ENCODE measurements at places on chromosomes 5 and 9.

DNA sequence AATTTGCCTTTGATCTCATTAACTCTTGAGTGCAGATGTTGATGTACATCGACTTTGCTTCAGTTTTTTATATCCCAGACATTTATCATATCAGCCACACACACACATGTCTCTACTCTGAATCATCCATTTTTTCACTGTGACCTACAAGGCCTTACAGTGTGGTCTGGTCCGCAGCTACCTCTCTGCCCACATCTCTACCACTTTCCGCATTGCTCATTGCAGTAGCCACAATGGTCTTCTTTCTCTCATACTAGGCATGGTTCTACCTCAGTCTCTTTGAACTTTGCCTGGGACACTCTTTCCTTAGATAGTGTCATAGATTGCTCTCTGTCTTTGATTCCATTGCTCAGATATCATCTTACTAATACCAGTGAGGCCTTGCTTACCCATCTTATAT lies 87.9 kb upstream of the FSD1L start:
- DNase-seq, result peak; percentile 81

DNA sequence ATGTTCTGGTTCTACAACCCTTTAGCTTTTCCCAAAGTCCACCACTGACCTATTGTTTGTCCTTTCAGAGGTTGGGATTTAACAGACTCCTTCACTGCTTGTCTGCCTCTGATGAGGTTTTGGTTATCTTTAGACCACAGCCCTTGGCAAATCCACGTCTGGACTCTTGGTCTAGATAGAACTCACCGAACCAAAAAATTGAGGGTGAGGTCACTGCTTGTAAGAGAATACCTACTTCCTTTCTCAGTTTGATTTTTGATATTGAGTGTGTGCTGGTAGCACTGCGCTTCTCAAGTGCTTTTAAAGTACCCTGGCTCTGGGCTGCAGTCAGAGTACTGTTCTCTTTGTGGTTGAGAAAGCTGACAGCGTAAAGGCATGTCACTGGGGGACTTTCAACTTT lies 61.7 kb downstream of the JMY start:
- DNase-seq, result no peak

- no peak for DNase-seq
These were observed 5.7 kb downstream of the EDIL3 start for GRCh38 chr5:84378961-84379360.

DNA sequence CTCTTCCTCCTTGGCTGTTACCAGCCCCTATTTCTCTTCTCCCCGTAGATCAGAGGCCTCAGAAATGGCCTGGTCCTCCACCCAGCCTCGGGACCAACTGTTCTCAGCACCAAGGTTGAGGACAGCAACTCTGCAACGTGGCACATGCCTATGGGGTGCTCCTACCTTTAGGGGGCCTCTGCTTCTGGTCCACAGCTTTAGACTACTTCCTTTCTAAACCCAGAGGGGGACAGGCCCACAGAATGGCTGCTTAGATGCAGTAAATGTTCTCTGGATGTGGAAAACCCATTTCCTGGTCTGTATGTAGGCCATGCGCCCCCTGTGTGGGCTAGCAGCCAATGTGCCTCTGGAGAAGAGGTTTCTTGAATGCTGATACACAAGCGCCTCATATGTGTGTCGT lies 68.4 kb downstream of the NRG2 start:
- DNase-seq, result no peak

DNA sequence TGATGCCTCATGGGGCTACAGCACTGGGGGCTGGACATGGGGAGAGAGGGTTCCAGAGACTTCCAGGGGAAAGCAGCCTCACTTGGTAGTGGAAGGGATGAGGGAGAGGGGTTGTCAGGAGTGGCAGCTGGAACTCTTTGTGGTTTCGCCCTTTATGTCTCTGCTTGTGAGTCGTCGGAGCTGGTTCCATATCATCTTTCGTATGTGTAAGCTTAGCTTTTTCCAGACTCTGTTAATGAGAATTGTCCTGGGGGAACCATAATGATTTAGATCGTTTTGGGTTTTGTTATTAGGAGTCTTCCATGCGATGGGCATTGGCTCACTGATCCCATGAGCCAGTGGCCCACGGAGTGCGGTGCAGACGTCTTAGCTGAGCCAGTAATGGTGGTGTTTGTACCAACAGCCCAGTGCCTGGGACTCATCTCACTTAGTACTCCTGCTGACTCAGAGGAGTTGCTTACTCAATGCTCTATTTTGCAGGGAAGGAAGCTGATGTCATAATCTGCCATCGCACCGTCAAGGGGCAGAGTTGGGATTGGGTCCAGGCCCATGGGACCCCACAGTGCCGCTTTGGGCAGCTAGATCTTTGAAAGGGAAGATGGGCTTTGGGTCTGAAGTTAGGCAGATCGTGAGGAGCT lies 48.5 kb downstream of the NEK6 start:
- DNase-seq, result peak; percentile 68

DNA sequence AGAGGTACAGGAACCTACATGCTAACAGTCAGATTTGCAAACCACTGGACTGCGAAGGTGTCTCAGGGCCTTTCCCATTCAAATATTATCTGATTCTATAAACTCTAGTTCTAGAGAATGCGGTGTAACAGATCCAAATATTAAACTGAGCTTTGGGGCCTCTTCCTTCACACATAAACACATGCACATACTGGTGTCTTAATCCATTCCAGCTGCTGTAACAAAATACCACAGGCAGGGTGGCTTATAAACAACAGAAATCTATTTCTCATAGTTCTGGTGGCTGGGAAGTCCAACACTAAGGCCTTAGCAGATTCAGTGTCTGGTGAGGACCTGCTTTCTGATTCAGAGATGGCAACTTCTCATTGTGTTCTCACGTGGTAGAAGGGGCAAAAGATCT lies 30.2 kb downstream of the RETREG1 start:
- no peak for DNase-seq

DNA sequence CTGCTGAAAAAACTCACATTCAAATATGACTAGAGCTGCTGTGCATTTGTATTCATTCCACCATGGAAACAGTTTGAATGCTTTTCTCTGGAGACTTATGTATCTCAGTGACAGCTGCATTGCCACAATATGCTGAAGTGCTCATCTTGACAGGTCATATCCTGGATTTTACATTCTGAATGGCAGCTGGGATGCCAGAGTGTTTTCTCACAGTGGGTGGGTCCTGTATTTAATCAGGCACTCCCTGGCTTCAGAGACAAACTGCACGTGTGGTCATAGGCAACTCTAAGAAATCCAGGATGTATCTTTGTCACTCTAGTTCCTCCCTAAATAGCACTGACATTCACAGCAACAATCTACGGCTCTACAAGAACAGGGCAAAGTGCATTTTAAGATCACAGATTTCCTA lies 75.6 kb downstream of the ST8SIA4 start:
- DNase-seq, result peak; percentile 43

DNA sequence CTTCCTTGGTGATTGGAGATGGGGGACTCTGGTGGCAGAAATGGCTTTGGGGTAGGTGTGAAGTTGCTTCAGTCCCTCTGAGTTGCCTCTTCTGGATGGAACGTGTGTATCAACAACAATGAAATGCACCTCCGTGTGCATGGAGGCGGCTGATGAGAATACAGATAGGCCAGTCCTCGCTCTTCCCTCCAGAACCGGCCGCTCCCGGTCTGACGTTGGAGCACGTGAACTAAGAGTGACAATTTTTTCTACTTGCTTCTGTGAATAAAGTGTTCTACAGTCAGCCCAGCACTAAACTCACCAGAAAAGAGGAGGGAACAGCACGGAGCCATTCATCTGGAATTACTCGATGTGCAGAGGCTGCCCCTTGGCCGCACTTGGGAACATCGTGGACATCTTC lies 90.7 kb downstream of the ANKRD33B start:
- no peak for DNase-seq

DNA sequence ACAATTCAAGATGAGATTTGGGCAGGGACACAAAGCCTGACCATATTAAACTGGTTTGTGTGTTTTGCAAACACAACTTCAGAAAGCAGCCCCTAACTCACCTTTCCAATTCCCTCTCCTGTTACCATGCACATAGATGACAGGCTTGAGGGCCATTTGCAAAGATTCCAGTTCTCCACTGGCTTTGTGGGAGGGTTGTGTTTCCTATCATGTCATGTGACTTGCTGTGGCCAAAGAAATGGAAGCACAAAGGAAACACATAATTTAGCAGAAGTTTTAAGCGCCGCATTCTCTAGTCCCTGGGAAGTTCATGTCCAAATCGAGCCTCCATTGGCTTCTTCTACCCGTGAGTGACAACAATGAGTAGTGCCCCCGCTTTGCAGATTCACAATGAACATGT lies 57.9 kb upstream of the CDH6 start:
- no peak for DNase-seq

- no peak for DNase-seq
These were observed 161.7 kb downstream of the OXCT1 start for GRCh38 chr5:41708604-41708940.

- peak; percentile 57 for DNase-seq
These were observed 12.1 kb downstream of the NOTCH1 start for GRCh38 chr9:136533775-136534157.

DNA sequence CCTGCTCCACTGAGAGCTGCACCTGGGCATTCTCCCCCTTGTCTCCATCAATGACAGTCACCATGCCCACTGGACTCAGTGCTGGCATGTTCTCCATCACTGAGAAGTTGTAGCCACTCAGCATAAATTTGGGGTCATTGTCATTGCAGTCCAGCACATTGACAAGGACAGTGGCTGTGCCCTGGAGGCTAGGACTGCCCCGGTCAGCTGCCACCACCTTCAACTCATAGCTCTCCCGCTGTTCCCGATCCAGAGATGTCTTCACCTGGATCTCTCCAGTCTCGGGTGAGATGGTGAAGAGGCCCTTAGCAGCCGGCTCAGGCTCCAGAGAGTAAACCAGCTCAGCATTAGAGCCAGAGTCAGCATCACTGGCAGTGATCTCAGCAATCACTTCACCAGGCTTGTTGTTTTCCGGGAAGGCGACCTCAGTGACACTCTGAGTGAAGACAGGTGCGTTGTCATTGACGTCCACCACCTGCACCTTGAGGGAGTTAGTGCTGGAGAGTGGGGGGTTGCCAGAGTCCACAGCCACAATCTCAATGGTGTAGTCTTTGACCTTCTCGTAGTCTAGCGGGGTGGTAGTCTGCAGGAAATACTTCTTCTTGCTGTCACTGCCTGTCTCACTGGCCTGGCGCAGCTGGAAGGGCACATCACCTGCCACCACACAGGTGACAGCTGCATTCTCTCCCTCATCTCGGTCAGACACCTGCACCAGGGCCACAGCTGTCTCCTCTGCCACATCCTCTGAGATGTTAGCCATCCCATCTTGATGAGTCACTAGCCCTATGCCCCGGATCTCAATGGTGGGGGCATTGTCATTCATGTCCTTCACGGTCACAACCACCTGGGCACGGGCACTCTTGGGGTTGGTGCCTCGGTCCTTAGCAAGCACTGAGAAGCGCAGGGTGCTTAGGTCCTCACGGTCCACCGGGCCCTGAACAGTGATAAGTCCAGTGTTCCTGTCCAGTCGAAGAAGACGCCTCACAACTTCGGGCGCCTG lies 13.5 kb downstream of the PCDH1 start:
- DNase-seq, result no peak

DNA sequence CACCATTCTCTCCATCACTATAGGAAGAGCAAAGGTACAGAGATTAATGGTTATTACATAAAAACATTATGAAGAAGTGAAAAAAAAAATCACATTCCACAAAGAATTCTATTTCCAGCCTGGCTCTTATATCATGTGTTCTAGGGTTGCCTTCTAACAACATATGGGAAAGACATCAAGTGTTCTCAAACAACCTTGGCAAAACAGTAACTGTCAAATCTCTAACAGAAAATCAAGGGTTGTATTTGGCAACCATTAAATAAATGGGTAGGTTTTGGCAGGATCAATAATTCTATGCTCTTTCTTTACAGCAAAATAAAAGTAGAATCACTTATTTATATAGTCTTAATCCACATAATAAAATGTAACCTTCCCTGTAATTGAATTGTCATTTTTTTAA lies 728.9 kb downstream of the MAT2B start:
- no peak for DNase-seq

GRCh38 chr5:128287740-128288139 lies 204.2 kb downstream of the SLC12A2 start:
- no peak for DNase-seq

GRCh38 chr5:14415024-14415697 lies 166.4 kb upstream of the OTULINL start:
- DNase-seq, result no peak

- no peak for DNase-seq
These were observed 30.1 kb downstream of the GSN start for GRCh38 chr9:121298016-121298538.

DNA sequence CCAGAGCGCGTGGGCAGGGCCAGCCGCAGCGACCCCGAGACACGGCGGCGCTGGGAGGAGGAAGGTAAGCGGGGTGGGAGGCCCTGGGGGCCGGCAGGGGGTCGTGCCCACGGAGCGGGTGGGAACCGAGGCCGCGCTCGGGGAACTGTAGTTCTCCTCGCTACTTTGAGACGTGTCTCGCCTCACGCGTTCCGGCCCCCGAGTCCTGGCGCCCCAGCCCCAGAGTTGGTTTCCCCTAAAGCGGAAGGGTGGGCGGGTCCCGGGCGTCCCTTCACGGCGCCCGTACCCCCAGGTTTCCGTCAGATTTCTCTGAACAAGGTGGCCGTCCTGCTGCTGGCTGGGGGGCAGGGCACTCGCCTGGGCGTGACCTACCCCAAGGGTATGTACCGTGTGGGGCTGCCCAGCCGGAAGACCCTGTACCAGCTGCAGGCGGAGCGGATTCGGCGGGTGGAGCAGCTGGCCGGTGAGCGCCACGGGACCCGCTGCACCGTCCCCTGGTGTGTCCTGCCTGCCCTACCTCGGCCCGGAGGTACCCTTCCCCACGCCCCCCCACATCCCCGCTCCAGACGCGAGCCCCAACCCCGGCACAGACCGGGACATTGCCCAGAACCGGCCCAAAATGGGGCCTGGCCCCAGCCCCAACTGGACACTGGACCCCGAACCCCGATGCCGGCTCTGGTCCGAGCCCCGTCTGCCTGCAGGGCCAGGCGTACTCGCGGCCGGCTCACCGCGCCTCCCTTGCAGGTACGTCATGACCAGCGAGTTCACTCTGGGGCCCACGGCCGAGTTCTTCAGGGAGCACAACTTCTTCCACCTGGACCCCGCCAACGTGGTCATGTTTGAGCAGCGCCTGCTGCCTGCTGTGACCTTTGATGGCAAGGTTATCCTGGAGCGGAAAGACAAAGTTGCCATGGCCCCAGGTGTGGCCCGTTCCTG lies 709 bp downstream of the UAP1L1 start:
- DNase-seq, result no peak

GRCh38 chr9:133822430-133823065 lies 84.4 kb upstream of the SARDH start:
- no peak for DNase-seq

Data from mammary epithelial cell (primary cell).